ENCODE measurements at places on chromosomes 4 and X.

DNA sequence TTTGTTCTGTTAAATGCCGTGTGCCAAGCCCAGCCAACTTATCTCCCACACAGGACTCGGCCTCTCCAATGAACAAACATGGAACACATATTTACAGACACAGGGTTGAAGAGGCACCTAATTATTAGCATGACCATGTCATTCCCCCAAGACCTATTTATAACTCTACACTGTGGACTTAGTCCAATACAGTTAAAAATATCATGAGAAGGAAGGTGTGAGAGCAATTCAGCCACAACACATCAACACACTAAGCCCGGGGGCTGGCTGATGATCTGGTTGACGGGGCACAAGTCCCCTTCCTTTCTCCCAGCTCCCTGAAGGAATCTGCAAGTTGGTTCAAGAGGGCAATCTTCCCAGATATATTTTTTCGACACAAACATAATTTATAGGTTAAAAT, 28.1 kb downstream of the MANBA start:
- no peak for DNase-seq

- no peak for DNase-seq
Measured at GRCh38 chr4:90979556-90979955, 852.4 kb downstream of the CCSER1 start.

DNA sequence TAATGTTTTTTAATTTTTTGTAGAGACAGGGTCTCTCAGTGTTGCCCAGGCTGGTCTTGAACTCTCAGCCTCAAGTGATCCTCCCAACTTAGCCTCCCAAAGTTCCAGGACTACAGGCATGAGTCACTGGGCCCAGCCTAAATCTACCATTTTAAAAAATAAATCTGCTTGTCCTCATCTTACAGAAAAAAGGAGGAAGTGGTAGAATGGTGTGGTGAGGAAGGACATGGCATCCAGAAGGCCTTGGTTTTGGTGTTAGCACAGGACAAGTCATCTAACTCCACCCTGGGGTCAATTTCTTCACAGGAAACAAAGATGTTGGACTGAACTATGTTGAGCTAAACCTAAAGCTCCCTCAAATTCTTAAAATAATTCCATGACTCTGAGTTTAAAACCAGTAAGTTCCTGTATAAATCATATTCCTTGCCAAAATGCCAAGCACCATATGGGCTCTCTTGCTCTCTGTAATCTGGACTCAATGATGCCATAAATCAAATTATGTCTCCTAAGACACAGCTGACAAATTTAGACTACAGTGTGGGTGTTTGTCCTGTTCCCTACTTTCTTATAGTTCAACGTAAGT, 253.9 kb upstream of the NOCT start:
- peak; percentile 44 for DNase-seq

DNA sequence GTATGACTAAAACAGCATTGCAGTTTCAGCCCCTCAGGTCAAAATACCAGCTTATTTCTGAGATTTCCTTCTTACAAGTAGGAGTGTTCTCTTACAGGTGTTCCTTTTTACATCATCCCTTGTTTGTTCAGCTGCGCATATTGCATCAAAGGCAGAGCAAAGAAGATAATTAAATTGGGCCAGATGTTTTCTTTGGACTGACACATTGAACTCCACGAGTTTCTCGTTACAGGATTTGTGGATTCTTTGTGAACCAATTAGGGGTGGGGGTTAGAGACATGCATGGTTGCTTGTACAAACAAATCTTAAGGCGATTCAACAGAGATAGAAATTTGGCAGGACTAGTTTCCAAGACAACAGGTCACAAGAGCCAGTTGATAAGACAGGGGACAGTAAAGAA, 95.7 kb downstream of the SPANXN4 start:
- no peak for DNase-seq

- DNase-seq: no peak
Measured at GRCh38 chr4:184674011-184674410, 24.5 kb downstream of the PRIMPOL start.

DNA sequence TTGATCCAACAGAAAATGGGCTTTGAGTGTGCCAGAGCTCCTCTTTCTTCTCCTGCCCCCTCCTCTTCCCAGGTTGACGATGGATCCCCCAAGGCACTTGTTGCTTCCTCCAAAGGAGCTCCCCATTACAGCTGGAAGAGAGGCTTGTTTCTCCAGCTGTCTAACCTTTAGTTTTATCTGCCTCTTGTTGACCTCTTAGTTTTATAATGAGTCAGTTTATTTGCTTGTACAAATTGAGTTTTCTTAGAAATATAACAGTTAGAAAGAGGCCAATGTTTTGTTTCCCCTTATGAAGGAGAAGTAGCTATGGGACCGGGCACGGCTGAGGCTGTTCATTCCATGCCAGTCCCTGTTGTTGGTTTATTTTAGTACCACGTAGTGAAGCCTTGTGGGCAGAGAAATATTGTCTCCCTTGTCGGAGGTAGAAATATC, 158.2 kb downstream of the SPRY1 start:
- no peak for DNase-seq

DNA sequence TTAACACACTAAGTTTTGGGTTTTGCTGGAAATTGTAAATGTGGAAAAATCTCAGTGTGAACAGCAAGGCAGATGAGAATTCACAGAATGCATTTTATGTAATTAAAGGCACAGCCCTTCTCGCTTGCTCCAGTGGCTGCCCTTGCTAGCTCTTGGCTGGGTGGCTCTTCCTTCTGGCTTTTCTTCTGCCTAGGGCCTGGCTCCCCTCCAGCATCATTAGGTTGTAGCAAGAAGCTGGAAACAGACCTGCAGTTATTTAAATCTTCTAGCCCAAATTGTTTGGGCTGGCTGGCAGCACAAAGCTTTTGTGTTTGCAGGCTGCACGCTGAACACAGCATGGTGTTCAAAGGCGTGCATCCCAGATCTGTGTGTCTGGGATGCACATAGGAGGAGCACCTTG, 56.5 kb downstream of the LIMCH1 start:
- no peak for DNase-seq

- DNase-seq: no peak
Measured at GRCh38 chr4:137283737-137284136, 248.6 kb downstream of the PCDH18 start.

DNA sequence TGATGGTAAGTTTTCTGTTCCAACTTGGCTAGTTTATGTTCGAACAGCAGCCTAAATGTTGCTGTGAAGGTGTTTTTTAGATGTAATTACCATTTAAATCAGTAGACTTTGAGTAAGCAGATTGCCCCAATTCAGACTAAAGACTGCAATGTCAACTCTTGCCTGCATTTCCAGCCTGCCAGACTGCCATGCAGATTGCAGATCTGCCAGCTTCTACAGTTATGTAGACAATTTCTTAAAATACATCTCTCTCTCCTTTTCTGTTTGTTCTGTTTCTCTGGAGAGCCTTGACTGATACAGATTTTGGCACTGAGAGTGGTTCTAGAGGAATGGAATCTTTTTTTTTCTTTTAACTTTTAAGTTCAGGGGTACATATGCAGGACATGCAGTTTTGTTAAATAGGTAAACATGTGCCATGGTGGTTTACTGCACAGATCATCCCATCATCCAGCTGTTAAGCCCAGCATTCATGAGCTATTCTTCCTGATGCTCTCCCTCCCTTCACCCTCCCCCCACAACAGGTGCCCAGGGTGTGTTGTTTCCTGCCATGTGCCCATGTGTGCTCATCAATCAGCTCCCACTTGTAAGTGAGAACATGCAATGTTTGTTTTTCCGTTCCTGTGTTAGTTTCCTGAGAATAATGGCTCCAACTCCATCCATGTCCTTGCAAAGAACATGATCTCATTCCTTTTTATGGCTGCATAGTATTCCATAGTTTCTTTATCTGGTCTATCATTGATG, 227.8 kb downstream of the CPE start:
- DNase-seq: no peak

GRCh38 chr4:2817701-2818350, 24.9 kb downstream of the SH3BP2 start:
- DNase-seq: no peak

GRCh38 chr4:37754410-37755185, 68.4 kb upstream of the RELL1 start:
- no peak for DNase-seq

DNA sequence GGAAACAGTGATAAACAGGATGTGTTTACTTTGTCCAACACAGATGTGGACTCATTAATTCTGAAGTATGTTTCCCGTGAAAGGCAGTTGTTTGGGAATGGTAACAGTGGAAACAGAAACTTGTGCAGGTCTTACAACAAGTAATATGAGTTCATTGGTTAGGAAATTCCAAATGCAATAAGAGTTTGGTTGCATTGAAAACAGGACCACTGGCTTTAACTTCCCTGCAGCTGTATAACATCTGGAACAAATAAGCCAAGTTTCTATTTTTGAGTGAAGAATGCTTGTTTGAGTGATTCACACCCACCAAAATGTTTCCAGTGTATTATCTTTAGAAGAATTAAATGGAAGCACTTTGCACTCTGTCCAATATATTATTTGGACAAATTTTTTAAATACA, 82.4 kb upstream of the BMP3 start:
- no peak for DNase-seq

Measured in GM04503 (cell line).